Activated naive CD4-positive, alpha-beta T cell treated with anti-CD3 and anti-CD28 coated beads for 36 hours (primary cell): ENCODE measurements at places on chromosomes 2 and 18.

- DNase-seq, result no peak
Observed at GRCh38 chr2:129907256-129907998, 72.0 kb upstream of the RAB6C start.

DNA sequence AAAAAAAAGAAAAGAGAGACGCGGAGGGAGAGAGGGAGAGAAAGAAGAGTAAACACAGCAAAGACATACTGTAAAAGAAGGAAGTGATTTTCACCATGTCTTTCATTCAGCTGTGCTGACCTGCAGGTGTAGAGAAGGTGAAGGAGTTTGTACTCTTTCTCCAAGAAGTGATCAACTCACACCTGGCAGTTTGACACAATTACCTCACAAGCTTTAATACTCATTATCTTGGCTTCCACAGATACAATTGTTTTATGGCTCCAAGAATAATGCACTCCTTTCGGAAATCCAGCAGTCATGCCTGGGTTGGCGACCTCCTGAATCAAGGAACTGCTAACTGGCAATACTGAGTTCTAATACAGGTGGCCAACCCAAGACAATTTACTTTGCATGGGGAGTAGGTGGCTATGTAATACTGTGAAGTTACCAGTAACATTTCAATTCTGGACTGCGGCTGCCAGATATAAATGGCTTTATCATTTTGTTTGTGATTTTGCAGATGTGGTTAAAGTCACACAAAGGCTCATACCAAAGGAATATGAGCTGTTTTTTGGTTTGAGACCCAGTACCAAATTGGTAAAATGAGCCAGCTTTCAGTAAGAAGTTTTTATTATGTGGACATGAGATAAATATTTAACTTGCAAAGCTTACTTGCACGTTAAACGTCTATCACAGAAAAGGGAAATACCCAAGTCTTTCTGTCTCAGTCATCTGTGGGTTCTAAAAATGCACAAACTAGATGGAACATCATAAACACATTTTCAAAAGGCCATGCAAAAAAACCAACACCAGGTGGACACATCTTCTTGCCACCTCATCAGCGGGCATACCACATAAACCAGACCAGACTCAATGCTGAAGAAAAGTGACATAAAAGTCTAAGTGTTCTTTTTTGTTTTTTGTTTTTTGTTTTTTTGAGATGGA, 69.3 kb downstream of the NCKAP5 start:
- no peak for DNase-seq

DNA sequence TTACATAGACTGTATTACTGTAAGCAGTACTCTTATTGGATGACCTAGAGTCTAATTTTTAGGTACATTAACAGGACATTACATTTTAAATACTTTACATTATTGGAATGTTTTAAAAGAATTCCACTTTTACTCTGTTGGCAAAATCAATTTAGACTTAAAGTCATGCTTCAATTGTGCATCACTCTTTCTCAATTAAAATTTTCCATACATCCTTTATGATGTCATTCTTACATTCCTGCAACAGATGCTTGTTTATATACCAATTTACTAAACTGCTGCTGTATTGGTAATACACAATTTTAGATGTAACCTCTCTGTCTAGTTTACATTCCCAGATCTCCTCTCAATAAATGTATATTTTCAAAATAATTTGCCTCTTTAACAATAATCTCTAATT, 440.1 kb downstream of the ZEB2 start:
- no peak for DNase-seq

GRCh38 chr2:145070703-145071102, 550.8 kb upstream of the ZEB2 start:
- DNase-seq, result no peak

GRCh38 chr2:192148620-192149321, 46.0 kb downstream of the TMEFF2 start:
- DNase-seq, result no peak

DNA sequence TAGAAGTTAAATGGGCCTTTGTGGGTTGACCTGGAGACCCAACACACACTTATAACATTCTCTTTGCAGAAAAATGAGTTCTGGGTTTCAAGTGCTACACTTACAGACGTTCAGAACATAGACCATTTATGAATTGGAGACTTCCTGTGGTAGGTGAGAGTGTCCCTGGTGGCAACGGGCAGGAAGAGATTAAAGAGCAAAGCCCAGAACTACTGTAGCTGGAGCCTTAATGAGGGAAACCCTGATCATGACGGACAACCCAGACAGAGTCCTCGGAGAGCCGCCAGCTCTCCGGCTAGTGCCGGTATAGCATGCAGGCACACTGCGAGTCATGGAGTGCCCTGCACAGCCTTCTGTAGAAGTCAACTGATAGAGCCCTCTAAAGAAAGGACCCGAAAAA, 44.5 kb upstream of the RMDN2 start:
- no peak for DNase-seq

DNA sequence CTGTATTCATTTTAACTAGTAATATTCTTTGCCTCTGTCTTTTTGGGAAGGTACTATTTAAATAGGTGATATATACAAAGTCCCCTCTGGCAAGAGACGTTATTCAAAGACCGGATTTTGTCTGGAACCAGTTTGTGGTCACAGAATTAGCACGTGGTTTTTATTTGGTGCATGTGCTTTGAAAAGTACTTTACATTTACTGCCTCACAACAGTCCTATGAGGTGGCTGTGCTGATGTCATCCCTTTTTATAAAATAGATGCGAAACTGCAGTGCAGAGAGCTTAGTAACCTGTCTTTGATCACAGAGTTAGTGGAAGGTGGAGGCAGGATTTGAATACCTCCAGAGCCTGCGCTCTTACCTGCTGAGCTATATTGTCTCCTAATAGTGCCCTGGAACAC, 4.0 kb downstream of the LPIN1 start:
- DNase-seq, result peak; percentile 82

GRCh38 chr2:69165091-69165880, 152.3 kb downstream of the ANTXR1 start:
- no peak for DNase-seq
